WTC11 (cell line): ENCODE measurements at places on chromosomes 7 and 10.

DNA sequence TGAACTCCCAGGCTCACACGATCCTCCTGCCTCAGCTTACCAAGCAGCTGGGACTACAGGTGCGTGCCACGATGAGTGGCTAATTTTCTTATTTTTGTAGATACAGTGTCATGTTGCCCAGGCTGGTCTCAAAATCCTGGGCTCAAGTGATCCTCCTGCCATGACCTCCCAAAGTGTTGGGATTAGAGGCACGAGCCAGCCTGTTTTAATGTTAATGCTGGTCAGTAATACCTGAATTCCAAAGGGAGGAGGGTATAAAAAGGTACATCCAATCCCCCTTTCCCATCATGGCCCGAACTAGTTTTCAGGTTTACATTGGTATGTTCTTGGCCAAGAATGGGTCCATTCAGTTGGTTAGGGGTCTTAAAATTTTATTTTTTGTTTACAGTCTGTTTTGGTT is 329.1 kb downstream of the PARD3 start:
- no peak for DNase-seq

GRCh38 chr10:114401195-114401791 is 3.0 kb downstream of the AFAP1L2 start:
- no peak for DNase-seq

- DNase-seq, result no peak
Observed at GRCh38 chr10:130740915-130741750, 570.4 kb downstream of the TCERG1L start.

- DNase-seq, result no peak
Observed at GRCh38 chr10:22765660-22766547, 51.5 kb upstream of the PIP4K2A start.

- DNase-seq, result no peak
Observed at GRCh38 chr7:77202481-77202976, 2.9 kb upstream of the FGL2 start.

GRCh38 chr7:12552876-12553275 is 17.6 kb upstream of the SCIN start:
- no peak for DNase-seq

DNA sequence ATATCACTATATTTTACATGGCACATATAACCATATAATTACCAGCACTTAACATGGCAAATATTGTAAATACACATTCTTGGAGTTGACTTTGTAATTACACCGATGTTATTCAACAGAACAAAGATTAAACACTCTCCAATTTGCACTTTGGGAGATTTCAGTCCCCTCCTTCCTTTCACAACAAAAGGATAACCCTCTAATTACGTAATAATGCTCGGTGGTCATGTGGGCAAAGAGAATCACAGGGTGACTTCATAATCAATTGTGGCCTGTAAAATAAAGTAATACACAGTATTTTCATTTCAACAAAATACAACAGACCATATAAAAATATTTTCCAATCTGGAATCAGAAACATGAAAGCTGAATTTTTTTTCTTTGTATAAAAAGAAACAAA is 73.2 kb downstream of the RHOBTB1 start:
- no peak for DNase-seq

DNA sequence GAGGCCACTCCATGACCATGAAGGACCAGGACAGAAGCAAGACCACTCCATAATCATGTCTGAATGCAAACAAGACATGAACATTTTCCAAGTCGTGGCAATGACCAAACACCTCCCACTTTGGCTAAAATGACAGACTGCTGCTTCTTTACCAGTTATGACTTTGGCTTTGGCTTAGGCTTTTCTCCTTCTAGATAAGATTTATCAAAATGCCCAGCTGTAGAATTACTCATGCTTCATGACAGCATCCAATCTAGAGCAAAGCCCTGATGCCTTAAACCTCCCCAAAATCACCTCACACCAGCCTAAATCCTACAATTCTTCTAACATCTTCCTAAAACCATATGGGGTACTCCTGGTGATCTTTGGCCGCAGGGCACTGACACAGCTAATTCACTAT is 102.1 kb downstream of the VPS41 start:
- no peak for DNase-seq

GRCh38 chr7:15925608-15926007 is 239.1 kb upstream of the MEOX2 start:
- no peak for DNase-seq

DNA sequence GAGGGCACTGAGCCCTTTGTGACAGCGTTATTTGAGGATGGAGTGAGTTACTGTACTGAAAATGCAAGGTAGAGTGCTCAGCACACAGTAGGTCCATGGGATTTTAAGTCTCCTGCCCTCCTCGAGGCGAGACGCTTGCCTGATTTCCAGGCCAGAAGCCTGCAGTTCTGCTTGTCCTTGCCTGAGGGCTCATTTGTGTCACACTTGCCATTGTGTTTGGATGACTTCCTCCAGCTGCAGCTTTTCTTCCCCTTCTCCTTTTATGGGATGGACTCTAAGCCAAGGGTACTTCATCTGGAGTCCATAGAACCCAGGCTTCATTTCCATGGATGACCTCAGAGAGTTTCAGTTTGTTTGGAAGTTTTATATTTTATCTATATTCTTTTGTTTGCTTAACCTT is 304.2 kb upstream of the BMPER start:
- no peak for DNase-seq

- DNase-seq, result no peak
Observed at GRCh38 chr7:18117482-18117881, 89.8 kb upstream of the PRPS1L1 start.

- no peak for DNase-seq
Observed at GRCh38 chr7:72099784-72100183, 312.4 kb downstream of the CALN1 start.

- DNase-seq, result peak; percentile 29
Observed at GRCh38 chr10:85612833-85613232, 753.8 kb downstream of the GRID1 start.

DNA sequence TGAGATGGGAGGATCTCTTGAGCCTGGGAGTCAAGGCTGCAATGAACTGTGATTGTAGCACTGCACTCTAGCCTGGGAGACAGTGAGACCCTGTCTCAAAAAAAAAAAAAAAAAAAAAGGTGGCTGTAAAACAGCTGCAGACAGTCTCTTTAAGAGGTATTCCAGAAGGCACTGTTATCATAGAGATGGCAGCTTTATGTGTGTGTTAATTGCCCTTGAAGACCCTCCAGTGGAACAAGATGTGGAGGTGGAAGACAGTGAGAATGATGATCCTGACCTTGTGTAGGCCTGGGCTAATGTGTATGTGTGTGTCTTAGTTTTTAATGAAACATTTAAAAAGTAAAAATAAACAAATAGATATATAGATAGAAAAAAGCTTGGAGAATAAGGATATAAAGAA is 66.0 kb downstream of the ZNF487 start:
- no peak for DNase-seq

DNA sequence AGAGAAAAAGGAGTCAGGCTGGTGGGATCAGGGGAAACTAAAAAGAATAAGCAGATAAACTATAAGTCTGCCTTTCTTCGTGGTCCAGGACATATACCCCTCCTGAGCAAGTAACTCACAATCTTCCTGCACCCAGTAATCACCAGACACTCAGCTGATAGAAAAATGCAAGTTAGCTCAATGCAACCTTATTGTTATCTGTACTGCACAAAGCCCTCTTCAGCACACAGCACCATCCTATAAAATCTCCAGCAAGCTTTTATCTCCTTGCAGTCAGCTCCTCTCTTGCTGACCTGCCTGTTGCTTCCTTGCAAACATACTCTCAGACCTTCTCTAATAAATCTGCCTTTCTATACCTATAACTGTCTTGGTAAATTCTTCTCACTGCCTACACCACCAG is 6.7 kb downstream of the SLC37A3 start:
- DNase-seq, result no peak

DNA sequence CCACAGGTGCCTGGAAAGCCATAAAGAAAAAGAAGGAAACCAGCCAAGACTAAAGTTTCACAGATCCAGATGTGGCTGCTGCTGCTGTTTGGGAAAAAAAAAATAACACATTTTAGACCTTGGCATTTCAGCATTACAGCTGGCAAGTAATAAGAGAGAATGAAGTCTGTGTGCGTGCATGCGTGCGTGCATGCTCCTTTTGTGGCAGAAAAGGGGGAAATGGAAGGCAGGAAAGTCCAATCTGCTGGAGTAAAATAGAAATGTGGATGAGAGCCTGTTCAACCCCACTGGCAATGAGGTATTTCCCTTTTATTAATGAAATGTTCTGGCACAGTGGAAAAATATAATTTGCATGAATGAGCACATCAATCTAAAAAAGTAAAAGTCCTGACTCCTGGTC is 137.0 kb upstream of the SEMA3A start:
- DNase-seq, result no peak

DNA sequence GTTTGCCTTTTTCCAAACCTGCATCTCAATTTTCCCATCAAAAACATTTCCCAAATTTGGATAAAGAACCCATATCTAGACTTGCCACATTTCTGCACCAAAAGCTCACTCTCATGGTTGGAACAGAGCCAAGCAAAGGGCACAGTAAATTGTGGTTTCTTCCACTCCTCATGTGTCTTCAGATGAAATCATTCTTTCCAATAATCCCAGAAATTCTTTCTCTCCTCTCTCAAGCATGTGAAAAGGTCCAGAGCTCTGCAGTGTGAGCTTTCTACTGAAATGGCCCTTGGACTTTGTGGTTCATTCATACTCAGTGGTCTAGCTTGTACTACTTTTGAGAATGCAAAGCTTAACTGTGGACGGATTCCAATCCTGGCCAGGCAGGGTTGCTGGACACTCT is 19.8 kb downstream of the PRSS2 start:
- DNase-seq, result no peak

DNA sequence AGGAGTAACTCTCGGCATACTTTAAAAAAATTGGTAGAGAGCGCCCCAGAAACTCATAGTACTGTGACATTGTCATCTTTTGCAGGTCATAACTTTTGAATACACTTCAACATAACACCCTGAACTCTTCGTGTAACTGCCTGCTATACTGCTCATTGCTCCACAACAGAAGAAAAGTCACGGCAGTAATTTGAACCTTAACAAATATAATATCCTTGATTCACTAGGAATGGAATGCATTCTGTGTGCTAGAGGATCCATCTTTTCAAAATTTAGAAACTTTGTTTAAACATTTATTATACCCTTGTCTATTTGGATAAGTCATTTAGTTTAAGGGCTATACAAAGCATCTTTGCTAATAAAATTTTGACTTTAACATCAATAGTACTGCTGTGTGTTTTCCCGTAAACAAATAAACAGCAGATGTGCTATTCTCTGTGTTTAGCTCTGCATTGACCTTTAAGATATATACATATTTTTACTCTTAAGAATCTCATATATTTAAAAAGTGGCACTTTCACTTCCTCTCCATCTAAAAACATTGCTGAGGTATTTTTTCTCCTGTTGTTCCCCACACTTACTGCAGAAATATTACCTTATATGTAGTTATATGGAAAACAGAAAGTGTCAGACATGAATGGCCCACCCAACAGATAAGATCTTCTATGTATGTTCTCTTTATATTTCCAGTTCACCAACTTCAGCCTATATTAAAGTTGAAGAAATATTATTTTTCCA is 217.6 kb upstream of the TMEM229A start:
- DNase-seq, result no peak

DNA sequence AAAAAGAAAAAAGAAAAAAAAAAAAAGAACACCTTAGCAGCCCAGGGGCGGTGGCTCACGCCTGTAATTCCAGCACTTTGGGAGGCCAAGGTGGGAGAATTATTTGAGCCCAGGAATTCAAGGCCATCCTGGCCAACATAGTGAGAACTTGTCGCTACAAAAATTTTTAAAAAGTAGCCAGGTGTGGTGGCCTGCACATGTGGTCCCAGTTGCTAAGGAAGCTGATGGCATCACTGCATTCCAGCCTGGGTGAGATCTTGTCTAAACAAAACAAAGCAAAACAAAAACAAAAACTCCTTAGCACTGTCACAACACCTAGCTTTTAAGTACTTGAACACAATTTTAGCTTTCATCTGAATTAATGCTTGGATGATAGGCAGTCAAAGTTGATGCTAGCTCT is 86.3 kb upstream of the MKLN1 start:
- DNase-seq, result no peak

DNA sequence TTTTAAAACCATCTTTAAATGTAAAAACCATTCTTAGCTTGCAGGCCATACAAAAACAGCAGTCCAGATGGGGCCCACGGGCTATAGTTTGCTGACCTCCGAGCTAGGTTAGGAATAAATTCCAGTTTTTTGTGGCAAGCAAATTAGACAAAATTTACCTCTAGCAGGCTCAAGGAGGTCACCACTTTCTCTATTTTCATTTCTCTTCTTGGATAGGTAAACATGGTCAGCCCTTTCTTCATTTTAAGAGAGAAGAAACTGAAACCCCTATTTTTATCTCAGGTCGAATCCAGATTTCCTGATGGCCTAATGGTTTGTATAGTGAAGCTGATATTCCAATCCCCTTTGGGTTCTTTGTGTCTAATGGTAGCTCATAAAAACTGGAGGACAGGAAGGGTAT is 10.7 kb downstream of the IKZF5 start:
- DNase-seq, result no peak

GRCh38 chr7:96685353-96685752 is 24.3 kb downstream of the SEM1 start:
- DNase-seq, result no peak

- peak; percentile 90 for DNase-seq
Observed at GRCh38 chr10:116849248-116850057, at the start of gene ENO4. Gene ENO4, plus strand, starts transcription at chr10:116849499. Its CDS starts 68 bp downstream, at chr10:116849567.

DNA sequence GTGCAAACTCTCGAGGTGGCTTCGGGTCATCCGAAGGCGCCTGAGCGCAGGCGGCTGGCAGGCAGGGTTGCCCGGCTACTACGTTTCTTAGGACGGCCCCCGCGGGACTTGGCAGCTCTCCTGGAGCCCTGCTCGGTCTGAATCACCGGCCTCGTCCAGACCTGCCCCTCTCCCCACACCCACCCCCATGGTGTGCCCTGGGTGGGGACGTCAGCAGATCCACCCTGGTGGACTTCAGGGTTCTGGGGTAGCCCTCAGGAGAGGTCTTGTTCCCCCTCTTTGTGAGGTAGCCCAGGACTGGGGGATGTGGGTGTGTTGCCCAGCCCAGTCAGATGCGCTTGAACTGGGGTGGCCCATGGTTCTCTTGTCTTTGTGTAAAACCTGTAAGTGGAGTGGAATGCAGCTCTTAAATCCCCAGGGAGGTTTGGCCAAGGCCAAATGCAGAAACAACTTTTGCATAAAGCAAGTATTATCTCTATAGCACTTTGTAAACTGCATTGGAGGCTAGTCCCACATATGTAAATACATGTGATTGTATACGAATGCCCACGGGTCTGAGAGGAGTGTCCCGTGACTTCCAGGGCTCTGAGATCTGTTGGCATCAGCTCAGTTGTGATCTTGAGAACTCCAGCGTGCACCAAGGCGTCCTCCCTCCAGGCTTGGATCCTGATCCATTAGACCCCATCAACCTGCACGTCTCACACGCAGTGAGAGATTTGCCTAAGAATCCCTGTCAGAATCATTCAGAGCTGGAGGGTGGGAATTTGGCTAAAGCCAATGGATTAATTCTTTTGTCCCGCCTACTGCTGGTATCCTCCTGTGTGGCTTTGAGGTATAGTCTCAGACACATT is 1.8 kb downstream of the PFKFB3 start:
- DNase-seq, result no peak

DNA sequence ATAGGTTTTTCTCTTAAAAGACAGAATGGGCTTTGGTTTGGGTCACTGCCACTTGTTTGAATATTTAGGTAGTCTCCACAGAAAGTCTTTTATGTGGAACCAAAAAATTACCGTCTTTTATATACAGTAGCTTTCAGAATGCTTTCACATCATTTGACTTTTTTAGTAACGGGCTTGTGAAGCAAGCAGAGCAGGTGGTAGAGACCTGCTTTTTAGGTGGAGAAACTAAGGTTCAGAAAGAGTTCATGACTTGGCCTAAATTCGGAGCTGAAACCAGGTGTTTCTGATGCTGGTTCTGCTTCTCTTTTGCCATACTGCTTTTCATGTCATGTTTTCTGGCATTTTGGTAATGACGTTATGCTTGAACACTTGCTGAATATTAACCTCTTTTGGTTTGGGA is 36.3 kb downstream of the GARS1 start:
- no peak for DNase-seq
